ENCODE measurements at places on chromosomes 3 and 15.
A peak's percentile ranks its signal among the peaks of the same experiment; 100 is the strongest.

DNA sequence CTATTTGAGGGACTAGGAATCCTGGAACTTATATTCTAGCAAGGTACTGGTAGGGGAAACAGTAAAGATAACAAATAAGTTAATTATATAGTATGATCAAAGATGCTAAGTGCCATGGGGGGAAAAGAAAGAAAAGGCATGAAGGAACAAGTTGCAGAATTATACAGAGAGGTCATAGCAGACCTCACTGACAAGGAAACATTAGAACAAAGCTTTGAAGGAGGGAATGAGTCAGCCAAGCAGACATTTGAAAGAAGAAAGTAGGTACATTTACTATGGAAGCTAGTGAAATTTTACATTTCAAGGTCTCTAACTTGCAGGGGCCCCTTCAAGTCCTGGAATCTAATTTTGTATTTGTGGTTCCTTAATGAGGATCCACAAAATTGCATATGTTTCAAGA lies 57.2 kb upstream of the TIPARP start:
- no peak for DNase-seq

DNA sequence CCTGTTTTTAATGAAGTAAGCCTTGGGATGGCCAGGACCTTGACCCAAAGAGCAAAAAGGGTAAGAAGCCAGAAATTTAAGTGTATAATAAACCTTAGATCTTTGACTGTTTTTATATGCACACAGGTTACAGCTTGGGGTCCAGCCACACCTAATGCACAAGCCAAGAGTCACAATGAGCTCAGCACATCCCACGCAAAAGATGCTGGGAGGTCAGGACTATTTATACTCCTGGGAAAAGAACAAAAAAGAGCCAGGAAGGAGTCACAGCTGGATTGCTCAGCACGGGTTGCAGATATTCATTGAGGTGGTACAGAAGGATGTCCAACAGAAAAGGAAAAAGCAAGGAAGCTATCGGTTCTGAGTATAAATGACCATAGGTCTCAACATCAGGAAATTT lies 536.3 kb downstream of the NTRK3 start:
- no peak for DNase-seq

DNA sequence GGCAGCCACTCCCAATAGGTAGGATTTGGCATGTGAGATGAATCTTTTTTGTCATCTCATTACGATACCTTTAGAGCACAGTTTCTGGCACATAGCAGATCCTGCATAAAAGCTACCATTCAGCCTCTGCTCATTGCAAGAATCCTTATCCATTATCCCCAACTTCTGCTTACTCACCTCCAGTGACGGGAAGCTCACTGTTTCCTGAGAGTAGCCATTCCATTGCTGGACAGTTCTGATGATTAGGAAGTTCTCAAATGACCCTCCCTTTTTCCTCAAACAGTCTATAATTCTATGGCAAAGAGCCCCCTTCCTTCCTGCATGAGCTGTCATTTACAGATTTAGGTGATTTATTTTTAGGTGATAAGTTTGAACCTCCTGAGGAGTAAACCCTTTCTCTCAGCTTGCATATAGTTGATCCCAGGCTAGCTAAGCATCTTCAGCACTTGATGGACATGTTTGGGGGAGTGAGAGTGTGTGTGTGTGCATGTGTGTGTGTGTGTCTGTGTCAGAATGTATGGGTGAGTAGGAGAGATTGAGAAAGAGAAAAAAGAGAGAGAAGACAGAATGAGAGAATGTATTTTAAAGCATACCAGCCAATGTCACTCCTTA lies 109.7 kb downstream of the LSM3 start:
- no peak for DNase-seq

- no peak for DNase-seq
Observed at GRCh38 chr3:140580746-140581145, 97.1 kb upstream of the TRIM42 start.

GRCh38 chr3:51361746-51362145 lies 23.3 kb upstream of the MANF start:
- DNase-seq = no peak

GRCh38 chr3:141019244-141019643 lies 31.9 kb upstream of the SPSB4 start:
- DNase-seq = no peak

DNA sequence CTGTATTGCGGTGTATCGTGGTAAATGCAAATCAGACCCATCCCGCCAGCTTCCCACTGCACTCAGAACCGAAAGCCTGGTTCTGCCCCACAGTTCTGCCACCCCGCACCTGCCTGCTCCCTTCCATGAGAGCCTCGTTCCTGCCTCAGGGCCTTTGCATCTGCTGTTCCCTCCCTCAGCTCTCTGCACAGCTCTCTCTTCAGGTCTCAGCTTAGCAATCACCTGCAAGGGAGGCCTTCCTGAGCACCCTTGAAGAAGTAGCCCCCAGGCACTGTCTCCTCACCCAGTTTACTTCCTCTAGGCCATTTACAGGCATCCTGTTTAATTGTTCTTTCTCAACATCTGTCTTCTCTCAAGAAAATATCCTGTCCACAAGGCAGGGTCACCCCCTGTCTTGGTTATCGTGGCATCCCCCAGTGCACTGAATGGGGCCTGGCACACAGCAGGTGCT lies 13.3 kb upstream of the IQSEC1 start:
- DNase-seq = no peak

GRCh38 chr15:20357481-20358065 lies 184.0 kb downstream of the GOLGA6L6 start:
- DNase-seq = no peak

- no peak for DNase-seq
Observed at GRCh38 chr3:189148081-189148507, 23.7 kb upstream of the TPRG1 start.

DNA sequence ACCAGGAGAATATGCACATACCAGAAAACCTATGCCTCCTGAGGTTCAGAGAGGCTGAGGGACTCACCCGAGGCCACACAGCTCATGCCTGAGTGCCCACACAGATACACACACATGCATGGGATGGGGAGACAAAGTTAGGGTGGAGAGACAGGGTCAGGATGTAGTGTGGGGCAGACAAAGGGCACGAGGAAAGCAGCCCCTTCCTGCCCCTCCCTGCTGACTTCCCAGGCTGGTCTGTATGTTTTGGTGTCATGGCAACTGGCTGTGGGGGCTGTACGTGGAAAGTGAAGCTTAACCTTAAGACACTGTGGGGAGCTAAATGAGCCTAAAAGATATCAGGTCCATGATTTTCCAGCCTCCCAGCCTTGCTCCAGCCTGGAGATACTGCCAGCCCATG lies 57.8 kb downstream of the EPHB3 start:
- DNase-seq = no peak

DNA sequence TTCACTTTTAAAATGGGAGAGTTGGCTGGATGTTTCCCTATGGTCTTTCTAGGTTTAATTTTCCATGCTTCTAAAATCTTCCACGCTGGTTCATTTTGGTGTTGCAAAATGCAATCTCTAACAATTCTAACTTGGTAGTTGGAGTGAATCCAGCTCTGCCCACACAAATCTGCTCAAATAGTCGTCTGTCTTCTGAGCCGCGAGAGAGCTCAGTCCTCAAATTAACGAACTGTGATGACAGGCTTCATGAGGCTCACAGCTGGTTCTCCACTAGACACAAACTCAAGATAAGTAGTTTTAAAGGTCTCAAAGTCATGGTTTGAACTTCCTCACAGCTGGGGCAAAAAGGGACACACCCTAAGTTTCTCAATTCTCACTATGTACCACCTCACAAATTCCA lies 178.6 kb upstream of the LYSMD4 start:
- no peak for DNase-seq

- DNase-seq = peak; percentile 86
Observed at GRCh38 chr3:8629151-8630021, 15.2 kb downstream of the SSUH2 start.

- no peak for DNase-seq
Observed at GRCh38 chr3:58965865-58966264, 84.0 kb downstream of the CFAP20DC start.

- peak; percentile 22 for DNase-seq
Observed at GRCh38 chr3:114827495-114827894, 319.6 kb downstream of the ZBTB20 start.

- DNase-seq = no peak
Observed at GRCh38 chr3:81592101-81592500, 169.3 kb downstream of the GBE1 start.
